Stomach (tissue), 19 donors: ENCODE measurements at places on chromosomes 6 and 20. TPM values are rescaled to one million over a fixed set of nuclear protein-coding genes. Genes with fewer than 3 reads are reported as not detected.

DNA sequence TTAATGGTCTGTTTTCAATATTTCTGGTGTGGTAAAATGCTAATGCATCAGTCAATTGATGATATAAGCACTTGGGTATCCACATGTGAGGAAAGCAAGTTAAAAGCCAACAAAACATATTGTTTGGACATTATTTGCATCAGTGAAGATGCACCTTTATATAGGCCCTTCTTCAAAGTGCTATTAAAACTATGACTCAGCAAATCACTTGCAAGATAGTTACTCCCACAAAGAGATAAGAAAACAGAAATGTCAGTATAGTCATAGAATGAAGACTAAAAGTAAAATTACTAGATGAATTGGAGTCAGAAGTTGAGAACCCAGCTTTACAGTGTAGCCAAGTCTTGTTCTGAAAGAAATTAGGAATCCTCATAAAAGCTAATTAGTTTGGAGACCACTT, 14.6 kb upstream of the GRM1 start:
- no peak for DNase-seq
- H3K27ac ChIP-seq: no peak overlapping the region
- no peak overlapping the region for H3K4me3 ChIP-seq
- H3K4me1 ChIP-seq: no peaks in the 10 kb centered on the region
- H3K36me3 ChIP-seq: no peaks in the 10 kb centered on the region

GRCh38 chr6:107114926-107115694, at the start of gene BEND3:
BEND3 (minus strand) TSS chr6:107115515; CDS start chr6:107099285, 16,230 bp downstream.
- H3K4me3 ChIP-seq: peak within 1 kb of the TSS; percentile 77
- peak; percentile 32 for DNase-seq
- peaks cover 24% of the 10 kb centered on the region for H3K4me1 ChIP-seq
- H3K27ac ChIP-seq: peak within 1 kb of the TSS; percentile 75
- no peaks in the 10 kb centered on the region for H3K36me3 ChIP-seq

KIF25 gene
- total RNA-seq: 0.37 TPM

GRCh38 chr6:158942349-158942748, 57.7 kb downstream of the RSPH3 start:
- no peaks in the 10 kb centered on the region for H3K36me3 ChIP-seq
- DNase-seq: no peak
- H3K27me3 ChIP-seq: no peaks in the 10 kb centered on the region
- H3K27ac ChIP-seq: no peak overlapping the region
- H3K4me1 ChIP-seq: peaks cover 7% of the 10 kb centered on the region

DNA sequence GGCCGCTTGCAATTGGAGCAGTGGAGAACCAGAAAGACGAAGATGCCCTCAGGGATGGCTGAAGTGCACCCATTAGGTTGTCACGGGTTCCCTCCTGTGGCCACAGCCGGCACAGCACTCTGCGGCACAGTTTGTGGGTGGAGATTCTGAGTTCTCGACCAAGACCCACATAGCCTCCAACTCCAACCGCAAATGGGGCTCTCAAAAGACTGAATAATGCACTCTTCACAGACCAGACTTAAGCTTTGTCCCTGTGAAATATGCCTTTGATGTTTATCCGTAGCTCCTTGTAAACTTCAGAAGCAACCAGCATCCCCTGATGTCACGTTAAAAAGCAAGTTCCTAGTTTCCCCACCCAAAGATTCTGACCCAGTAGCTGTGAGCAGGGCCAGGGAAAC, 934 bp upstream of the CST9 start:
- H3K36me3 ChIP-seq: no peaks in the 10 kb centered on the region
- no peaks in the 10 kb centered on the region for H3K27me3 ChIP-seq
- H3K4me1 ChIP-seq: peaks cover 10% of the 10 kb centered on the region

DNA sequence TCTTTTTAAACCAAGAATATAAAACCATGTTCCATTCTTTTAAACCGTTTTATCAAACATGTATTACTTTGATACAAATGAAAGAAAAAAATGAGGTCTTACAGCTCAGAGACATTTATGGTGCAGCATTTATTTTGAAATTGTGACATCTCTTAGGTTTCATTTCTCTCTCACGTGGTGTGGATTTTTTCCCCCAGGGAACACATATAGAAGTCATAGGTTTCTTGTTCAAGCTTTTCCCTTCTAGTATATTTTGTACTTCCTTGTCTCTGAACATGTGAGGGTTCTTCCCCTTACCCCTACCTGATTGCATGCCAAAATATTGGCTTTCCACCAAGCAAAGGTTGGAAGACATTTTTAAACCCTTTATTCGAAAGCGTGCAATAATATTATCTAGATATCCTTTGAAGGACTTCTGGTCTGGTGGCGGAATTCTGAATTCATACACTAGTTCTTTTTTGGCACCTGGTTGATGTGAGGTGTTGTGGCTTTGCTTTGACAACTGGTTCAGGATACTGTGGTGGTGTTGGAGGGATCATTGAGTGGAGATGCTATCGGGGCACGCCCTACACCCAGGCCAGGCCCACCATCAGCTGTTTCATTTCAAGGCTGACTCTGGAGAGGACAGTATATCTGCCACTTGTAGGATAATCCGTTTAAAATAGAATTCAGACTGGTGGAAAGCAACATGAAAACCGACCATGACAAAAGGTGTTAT, 5.6 kb upstream of the FAM50B start:
- H3K4me1 ChIP-seq: peaks cover 16% of the 10 kb centered on the region
- H3K4me3 ChIP-seq: no peak overlapping the region
- H3K36me3 ChIP-seq: no peaks in the 10 kb centered on the region
- no peak for DNase-seq

SNX5 gene
- total RNA-seq: 126 TPM

- no peaks in the 10 kb centered on the region for H3K27me3 ChIP-seq
- H3K4me1 ChIP-seq: no peaks in the 10 kb centered on the region
- H3K4me3 ChIP-seq: no peak overlapping the region
- H3K27ac ChIP-seq: no peak overlapping the region
- peaks cover 8% of the 10 kb centered on the region for H3K36me3 ChIP-seq
These were observed 13.0 kb downstream of the TBC1D32 start for GRCh38 chr6:121321282-121321681.

GRCh38 chr20:23603321-23603720, 2.4 kb downstream of the CST9 start:
- no peaks in the 10 kb centered on the region for H3K27me3 ChIP-seq
- no peak overlapping the region for H3K27ac ChIP-seq
- no peak for DNase-seq
- H3K4me3 ChIP-seq: no peak overlapping the region
- H3K36me3 ChIP-seq: no peaks in the 10 kb centered on the region
- H3K4me1 ChIP-seq: peaks cover 8% of the 10 kb centered on the region

DNA sequence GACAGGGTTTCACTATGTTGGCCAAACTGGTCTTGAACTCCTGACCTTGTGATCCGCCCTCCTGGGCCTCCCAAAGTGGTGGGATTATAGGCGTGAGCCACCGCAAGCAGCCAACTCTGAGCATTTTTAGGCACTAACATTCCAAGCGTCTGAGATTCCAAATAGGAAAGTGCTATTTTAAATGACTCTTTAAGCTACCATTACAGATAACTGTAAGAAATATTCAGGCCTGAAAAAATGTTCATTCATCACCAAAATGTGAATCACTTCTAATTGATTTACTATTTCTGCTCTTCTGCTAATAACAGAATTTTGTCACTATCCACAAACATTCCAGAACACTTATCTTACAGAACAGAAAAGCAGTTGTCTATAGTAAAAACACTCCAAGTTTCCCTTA, 106.5 kb downstream of the BACH2 start:
- no peaks in the 10 kb centered on the region for H3K36me3 ChIP-seq
- H3K27ac ChIP-seq: no peak overlapping the region
- no peak for DNase-seq
- H3K27me3 ChIP-seq: no peaks in the 10 kb centered on the region
- no peak overlapping the region for H3K4me3 ChIP-seq

- H3K27ac ChIP-seq: no peak overlapping the region
- H3K4me3 ChIP-seq: no peak overlapping the region
- H3K4me1 ChIP-seq: no peaks in the 10 kb centered on the region
- no peaks in the 10 kb centered on the region for H3K27me3 ChIP-seq
- no peaks in the 10 kb centered on the region for H3K36me3 ChIP-seq
- DNase-seq: no peak
These were observed 92.2 kb downstream of the SIM1 start for GRCh38 chr6:100372326-100373091.

PAX1 gene
- not detected for total RNA-seq

MRPS18A gene
- 33.6 TPM for total RNA-seq

- H3K27me3 ChIP-seq: no peaks in the 10 kb centered on the region
- no peak overlapping the region for H3K27ac ChIP-seq
- peak; percentile 78 for DNase-seq
These were observed 41.7 kb upstream of the FAM135A start for GRCh38 chr6:70371454-70372105.

DNA sequence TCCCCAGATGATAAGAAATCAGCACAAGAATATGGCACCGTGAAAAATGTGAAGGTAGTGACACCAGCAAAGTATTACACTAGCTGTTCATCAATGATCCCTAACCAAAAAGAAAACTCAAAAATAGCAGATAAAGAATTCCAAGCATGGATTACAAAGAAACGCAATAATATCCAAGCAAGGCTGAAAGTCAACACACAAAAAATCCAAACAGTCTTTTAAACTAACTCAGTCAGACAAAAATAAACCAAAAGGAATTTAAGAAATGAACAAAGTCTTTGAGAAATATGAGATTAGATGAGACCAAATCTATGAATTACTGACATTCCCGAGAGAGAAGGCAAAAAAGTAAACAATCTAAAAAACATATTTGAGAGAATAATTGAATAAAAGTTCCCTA, 976.1 kb upstream of the MAP3K7 start:
- H3K4me1 ChIP-seq: no peaks in the 10 kb centered on the region
- no peaks in the 10 kb centered on the region for H3K36me3 ChIP-seq
- no peak overlapping the region for H3K4me3 ChIP-seq
- no peak for DNase-seq
- no peak overlapping the region for H3K27ac ChIP-seq
- H3K27me3 ChIP-seq: no peaks in the 10 kb centered on the region
